ENCODE measurements at places on chromosomes 3 and 15.
A peak's percentile ranks its signal among the peaks of the same experiment; 100 is the strongest.

DNA sequence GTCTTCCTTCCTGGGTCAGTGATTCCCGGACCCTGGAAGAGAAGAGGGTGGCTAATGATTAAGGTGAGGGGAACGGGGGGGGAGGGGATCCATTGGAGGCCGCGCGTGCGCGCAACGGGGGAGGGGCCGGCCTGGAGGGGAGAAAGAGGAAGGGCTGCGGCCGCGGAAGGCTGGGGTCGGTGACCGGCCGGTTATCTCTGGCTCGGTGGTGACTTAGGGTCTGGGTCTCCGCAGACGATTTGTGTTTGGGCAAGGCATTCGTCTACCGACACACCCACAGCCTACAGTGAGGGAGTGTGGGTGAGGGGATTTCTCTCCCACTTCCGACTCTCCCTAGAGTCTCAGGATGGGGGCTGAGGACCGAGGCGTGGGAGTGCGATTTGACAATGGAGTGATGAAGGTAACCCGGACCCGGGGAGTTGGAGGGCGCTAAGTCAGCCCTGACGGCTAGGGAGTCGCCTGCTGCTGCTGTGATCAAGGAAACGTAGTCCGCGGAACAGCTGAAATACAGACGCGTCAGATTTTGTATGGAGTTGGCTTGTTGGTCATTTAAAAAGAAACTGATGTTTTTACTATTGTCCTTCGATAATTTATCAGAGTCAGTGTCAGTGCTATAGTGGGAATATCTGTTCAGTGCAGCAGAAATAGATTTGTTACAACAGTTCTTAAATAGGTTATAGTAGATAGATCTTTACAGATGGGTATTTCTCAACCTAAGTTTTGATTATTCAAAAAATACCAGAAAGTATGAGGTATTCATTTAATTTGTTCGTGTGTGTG is 733 bp downstream of the RNF111 start:
- peak; percentile 77 for DNase-seq

DNA sequence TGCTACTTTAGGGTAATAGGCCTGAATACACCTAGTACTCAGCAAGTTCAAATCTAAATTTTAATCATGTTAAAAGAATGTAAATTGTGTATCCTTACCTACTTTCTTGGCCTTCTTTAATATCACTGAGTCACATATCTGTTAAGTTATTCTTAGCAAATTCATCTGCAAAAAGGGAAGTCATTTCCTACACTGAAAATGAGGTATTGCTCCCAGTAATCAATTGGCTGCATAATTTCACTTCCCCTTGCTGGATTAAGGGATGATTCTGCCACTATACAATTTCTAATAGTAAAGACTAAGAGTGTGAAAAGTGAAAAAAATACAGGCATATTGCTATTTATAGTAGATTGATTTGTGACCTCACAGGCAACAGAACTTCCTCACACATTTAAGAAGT is 47.8 kb downstream of the CCDC54 start:
- DNase-seq, result no peak

GRCh38 chr15:99959326-99959725 is 226.1 kb upstream of the LYSMD4 start:
- DNase-seq, result no peak

GRCh38 chr3:59726279-59726678 is 676.5 kb upstream of the CFAP20DC start:
- DNase-seq, result no peak

DNA sequence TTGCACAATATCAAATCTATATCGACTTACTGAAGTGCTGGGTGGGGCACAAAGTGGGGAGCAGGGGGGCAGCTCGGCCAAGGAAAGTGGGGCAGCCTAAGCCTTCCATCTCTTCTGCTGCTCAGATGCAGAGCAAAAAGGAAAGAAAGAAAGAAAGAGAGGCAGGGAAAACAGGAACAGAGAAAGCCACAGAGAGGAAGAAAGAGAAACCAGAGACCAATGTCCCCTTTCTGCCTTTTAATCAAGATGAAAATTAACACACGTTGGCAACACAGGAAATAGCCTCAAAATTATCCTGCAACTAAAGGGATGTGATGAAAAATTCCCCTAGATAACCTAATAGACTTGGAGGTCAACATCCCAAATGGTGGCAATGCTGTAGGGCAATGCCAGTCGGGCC is 72.2 kb upstream of the RAD18 start:
- DNase-seq, result no peak

DNA sequence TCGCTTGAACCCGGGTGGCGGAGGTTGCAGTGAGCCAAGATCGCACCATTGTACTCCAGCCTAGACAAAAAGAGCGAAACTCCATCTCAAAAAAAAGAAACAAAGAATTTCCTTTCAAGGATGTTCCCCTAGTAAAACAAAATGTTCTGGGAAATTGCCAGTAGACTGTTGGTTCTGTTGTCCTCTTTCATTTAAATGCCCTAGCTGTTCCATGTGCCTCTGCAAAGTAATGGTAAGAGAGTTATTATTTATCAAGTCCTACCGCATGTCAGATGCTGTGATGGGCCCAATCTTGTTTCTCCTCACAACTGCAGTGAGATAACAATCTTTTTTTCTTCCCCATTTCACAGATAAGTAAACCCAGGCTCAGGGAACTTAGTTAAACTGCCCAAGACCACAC is 254.3 kb upstream of the TPM1 start:
- DNase-seq, result no peak

- DNase-seq, result no peak
Observed at GRCh38 chr3:31996195-31996594, 14.6 kb downstream of the ZNF860 start.

DNA sequence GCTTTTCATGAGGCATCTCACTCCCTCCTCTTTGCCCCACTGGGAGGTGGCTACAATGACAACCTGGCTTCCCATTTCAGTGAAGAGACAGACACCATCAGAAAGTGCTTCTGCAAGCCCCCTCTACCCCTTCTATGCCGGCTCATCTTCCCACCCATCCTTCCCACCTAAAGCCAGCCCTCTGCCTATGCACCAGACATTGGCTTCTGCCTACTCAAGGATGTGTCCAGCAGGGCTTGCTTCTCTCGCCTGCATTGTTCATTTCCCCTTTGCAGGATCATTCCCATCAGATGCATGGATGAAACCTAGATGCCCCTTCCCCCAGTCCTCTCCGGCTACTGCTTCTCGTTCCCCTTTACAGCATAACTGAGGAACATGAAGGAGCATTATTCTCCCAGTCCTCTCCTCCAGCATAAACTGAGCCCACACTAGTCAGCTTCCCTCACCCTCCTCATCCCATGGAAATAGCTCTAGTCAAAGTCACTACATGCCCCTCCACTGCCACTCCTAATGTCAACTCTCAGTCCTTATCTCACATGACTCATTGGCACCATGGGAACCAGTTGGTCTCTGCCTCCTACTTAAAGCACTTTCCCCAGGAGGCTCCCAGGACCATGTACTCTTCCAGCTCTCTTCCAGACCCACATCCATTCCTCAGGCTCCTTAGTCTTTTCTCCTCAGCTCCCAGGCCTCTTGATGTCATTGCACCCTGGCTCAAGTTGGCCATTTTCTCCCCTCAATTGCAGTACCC is 47.9 kb downstream of the TM2D3 start:
- DNase-seq, result no peak

DNA sequence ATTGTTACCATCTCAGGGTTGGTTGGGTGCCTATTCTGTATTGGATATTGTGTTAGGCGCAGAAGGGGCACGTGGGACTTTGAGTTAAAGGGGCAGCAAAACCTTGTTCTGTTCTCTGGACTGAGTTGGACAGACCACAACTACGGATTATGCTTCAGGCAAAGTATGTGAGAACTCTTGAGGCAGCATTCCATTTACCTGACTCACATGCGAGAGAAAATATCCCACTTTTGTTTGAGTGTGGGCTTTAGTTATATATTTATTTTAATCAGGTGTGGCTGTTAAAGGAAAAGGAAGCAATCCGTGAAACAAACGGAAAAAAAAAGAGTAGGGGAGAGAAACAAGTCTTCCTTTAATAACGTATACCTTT is 627 bp upstream of the PLS1 start:
- DNase-seq, result no peak

- DNase-seq, result peak; percentile 16
Observed at GRCh38 chr3:21067031-21067813, 683.8 kb downstream of the ZNF385D start.

GRCh38 chr3:102192575-102192974 is 242.2 kb upstream of the ZPLD1 start:
- DNase-seq, result no peak

DNA sequence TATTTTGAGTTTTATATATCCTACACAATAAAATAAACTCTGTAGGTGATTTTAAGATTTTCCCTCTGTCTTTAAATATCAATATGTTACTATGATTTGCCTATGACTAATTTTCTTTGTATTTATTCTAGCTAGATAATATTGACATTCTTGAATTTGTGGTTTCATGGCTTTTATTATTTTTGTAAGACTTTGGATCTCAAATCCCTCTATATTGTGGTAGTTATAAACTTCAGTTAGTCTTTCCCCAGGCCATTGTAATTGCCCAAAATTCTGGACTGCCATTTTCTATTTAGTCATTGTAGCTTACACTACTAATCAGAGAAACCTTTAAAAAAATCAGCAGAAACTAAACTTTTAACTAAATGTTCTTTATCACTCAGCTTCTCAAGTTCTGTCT is 1559.3 kb upstream of the GBE1 start:
- no peak for DNase-seq

- DNase-seq, result no peak
Observed at GRCh38 chr3:126107957-126108675, 24.2 kb upstream of the SLC41A3 start.

DNA sequence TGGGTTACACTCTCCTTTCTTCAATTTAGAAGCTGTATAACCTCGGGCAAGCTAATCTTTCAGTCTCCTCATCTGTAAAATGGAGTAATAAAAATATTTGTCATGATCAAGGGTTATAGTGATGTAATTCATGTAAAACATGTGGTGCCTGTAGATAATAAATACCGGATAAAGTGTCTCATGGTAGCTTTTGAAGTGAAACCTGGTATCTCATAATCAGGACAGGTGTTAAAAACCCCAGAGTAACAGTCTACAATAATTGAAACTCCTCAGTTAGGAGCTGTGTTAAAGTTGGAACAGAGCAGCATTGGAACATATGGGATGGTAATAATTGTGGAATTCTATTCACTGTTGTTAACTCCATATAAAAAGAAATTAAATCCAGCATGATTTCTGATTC is 884 bp upstream of the KNL1 start:
- no peak for DNase-seq

DNA sequence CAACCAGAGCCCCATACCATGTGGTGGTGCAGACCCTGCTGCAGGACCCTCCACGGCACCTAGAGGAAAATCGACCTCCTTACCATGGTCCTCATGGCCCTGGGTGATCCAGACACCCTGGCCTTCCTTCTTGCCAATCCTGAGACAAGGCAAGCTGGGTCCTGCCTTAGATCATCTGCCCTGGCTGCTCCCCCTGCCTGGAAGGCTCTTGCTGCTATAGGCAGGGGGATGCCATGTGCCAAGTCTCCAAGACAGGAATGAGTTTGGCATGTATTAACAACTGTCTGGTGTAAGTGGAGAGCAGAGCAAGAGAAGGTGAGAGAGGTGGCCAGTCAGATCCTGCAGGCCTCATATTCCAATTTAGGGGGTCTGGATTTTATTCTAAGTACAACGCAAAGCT is 7.5 kb downstream of the HEG1 start:
- no peak for DNase-seq

DNA sequence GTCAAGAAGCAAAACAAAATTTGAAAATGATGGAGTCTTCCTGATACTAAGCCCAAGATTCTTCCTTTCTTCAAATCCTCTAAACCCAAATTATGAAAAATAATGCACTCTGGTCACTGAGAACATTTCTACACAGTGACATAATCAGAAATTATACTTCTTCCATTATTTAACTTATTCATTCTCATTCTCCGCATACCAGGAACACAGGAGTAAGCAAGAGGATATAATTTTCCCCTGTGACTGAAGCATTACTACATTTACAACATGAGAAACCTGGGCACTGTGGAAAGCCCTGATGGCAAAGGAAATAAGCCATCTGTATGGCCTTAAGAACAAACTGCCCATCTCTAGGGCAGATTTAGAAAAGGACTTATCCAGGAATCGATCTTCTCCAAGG is 47.0 kb downstream of the EXD1 start:
- no peak for DNase-seq

- no peak for DNase-seq
Observed at GRCh38 chr15:71688509-71689094, 121.8 kb upstream of the NR2E3 start.

DNA sequence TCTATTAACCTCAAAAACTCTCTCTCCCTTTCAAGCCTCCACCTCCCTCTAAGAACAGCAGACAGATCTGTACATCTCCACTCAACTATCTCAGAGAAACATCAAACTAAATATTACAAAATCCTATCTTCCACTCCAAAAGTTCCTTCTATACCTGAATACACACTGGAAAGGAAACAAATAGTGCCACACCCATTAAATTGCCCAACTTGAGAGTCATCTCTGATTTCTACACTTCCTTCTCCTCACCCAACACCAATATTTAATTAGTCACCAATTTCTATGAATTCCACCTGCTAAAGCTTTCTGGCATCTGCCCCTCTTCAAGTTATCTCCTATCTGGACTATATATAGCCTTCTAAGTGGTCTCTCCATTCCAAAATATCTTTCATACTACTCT is 65.8 kb downstream of the PEAK1 start:
- no peak for DNase-seq

- DNase-seq, result no peak
Observed at GRCh38 chr3:137852391-137852830, 88.3 kb downstream of the SOX14 start.

DNA sequence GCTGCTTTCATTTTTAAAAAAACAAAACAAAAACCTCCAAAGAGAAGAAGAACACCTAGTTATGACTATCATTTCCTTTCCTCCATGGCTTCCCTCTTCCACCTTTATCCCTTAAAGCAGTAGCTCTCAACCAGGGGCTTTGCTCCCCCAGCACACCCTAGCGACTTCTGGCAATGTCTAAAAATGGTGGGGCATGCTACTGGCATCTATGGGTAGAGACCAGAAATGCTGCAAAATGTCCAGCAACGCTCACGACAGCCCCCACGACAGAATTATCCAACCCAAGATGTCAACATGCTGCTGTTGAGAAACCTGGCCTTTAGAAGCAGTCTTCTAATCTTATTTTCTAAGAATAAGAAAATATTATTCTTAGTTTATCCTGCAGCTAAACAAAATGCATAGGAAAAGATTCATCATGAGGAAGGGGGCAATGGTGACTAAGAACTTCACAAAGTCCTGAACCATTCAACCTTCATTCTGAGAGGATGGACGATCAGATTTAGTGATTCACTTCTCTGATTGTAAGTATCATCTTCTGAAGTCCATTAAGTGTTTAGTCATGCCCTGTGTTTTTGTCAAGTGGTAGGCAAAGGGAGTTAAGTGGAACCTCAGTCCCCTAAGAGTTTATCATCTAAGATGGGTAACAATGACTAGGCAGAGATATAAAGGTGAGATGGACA is 81.7 kb downstream of the CCNL1 start:
- no peak for DNase-seq

DNA sequence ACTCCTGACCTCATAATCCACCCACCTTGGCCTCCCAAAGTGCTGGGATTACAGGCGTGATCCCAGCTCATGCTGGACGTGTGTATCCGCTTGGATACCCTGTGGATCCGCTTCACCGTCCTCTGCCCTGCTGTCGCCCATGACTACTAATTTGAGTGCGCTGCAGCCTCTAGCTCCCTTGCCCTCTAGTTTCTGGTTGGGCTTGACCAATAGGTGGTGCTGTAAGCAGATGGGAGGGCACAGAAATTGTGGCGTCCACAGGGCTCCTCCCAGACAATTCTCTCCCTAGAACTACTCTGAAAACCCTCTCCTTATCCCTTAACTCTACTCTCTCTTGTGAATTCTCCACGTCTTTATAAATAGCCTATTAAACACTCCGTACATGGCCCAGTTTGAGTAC is 36.2 kb downstream of the ZPLD1 start:
- DNase-seq, result no peak
